Suppressor macrophage treated with lipopolysaccharide for 1 hour (primary cell): ENCODE measurements at places on chromosomes 3 and 15.
A peak's percentile ranks its signal among the peaks of the same experiment; 100 is the strongest.

DNA sequence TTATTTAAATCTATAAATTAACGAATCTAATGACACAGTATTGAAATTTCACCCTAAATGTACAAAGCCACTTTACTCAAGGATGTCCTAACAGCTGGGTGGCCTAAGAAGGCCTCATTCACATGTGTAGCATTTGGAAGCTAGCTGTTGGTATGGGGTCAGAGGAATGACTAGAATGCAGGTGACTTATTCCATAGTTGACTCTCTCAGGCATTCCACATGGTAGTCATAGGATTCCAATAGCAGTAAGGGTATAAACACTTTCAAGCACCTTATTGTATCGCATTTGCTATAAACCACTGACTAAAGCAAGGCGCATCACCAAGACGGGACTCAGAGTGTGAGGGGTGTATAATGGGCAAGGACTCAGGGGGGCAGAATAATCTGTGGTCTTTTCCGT, 294.8 kb upstream of the EPHA3 start:
- no peak for DNase-seq

GRCh38 chr3:142952272-142953193, 10.9 kb downstream of the PAQR9 start:
- DNase-seq, result no peak

DNA sequence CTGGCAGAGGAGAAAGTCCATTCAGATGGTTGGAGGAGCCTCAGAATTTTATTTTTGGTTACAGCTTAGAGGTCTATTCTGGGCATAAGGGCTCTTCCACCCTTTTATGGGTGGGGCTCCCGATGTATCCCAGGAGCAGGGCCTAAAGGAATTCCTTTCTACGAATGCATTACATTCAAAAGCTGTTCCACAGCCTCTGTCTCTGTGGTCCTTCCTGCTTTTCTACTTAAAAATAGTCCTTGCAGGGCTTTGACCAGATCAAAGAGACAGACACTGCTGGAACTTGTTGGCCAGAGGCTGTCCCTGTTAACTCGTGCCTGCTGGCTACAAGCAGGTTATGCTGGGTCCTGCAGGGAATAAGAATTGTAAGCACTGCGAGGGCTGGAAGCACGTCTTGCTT, 14.4 kb upstream of the NOX5 start:
- no peak for DNase-seq

DNA sequence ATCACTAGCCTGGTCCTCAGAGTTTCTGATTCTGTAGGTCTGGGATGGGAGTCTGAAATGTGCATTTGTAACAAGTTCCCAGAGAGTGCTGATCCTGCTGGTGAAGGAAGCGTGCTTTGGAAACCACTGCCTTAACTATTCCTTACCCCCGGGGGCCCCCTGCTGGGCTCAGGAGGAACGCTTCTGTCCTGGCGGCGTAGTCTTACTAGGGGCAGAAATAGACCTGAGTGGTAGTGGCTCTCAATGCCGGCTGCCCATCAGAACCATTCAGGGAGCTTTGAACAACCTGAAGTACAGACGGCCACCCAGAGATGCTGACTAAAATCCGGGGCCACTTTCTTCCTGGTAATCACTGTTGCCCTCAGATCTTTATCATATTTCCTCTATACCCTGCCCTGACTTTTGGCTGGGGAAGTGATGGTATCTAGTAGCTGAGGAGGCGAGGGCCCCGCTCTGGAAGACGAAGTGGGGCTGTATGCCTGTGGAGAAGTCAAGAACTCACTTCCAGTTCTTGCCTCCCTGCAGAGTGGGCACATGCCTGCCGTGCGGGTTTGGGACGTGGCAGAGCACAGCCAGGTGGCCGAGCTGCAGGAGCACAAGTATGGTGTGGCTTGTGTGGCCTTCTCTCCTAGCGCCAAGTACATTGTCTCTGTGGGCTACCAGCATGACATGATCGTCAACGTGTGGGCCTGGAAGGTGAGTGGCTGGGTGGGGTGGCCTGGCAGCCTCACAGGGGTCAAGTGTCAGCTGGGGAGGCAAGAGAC, 16.3 kb upstream of the JMJD7 start:
- DNase-seq, result peak; percentile 90

DNA sequence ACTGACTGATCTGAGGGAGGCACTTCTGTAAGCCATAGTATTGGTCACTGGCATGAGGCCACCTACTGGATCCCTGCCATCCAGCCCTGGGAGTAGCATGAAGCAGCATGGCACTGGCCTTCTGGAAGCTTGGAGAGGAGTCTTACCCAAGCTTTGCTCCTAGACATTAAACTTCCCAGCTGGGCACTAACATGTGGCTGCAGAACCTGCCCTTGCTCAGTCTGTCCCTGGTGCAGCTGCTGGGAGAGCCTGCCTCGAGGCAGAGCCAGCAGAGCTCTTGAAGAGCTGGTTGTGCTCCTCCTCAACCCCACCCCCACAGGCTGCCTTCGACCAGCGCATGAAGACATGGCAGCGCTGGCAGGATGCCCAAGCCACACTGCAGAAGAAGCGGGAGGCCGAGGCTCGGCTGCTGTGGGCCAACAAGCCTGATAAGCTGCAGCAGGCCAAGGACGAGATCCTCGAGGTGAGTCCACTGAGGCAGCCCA, 17.1 kb upstream of the SNX22 start:
- DNase-seq, result no peak

- no peak for DNase-seq
These were observed 40.7 kb upstream of the POMGNT2 start for GRCh38 chr3:43146599-43146998.

DNA sequence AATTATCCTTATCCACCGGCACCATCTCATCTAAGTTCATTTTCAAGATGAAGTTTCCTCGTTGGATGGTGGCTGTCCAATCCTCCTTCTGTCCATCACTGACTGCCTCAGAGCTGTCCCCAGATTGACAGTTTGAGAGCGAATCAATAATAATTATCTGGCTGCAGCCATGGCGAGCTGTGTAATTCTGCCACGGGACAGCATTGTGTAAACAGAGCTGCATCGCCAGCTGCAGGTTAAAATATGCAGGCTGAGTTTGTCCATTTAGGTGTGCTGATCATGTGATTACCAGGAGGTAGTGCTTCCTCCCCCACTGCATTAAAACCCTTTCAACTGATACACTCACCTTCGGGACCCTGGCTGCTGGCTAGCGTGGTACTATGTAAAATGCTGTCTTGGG, 461.9 kb upstream of the ONECUT1 start:
- DNase-seq, result no peak

- no peak for DNase-seq
These were observed 217.7 kb downstream of the ATP8B4 start for GRCh38 chr15:49901321-49901720.

DNA sequence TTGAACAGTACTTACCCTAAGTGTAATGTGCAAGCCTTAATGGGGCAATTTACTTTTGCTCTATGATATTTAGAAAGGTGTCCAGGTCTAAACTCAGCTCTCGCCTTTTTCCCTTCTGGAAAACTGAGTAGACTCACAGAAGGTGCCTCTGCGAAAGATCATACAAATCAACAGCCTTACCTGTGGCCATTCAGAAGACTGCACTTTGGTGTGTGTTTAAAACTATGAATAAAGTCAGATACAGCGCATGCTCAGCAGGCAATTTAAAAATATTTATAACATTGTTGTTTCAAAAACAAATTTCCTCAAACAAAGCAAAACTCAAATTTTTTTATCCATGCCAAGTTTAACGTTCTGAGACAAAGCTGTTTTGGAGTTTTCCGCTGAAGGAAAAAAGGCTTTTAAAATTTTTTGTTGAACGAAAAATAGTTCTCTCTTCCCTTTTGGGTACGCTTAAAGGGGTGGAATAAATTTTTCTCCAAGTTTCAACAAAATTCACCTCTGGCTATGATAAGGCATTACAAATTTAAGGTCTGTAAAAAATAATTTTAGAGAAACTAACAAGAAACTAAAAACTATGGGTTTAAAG, 156.3 kb downstream of the TIGIT start:
- DNase-seq, result no peak

- no peak for DNase-seq
These were observed 13.8 kb downstream of the TLE3 start for GRCh38 chr15:70083946-70084345.

DNA sequence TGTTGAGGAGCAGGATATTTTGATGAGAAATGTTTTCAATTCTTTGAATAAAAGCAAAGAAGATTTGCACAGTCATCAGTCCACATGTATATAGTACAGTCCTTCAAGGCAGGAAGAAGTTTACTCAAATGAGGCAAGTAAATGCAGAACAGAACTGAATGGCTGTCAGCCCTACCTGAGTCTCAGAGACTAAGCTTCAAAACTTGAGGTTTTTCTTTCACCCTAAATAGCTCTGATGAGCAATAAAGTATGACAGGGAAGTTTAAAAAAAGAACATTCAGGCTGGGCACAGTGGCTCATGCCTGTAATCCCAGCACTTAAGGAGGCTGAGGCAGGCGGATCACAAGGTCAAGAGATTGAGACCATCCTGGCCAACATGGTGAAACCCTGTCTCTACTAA, 232.5 kb downstream of the SUCLG2 start:
- DNase-seq, result no peak

DNA sequence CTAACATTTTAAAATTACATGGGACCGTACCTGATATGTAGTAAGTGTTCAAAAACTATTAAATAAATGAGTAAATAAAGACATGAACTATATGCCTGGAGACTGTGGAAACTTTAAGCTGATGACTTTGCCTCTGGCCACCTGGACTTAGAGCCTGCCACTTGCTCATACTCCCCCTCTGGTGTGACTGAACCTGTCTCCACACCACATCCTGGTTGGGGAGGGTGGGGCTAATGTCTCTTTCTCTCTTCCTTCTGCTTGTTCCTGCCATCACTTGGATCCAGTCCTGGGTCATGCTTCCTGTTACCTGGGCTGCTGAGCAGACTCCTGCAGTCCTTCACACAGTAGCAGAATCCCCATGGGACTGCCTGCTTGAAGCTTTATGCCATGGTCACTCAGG, 8.2 kb upstream of the TMEM158 start:
- DNase-seq, result no peak

DNA sequence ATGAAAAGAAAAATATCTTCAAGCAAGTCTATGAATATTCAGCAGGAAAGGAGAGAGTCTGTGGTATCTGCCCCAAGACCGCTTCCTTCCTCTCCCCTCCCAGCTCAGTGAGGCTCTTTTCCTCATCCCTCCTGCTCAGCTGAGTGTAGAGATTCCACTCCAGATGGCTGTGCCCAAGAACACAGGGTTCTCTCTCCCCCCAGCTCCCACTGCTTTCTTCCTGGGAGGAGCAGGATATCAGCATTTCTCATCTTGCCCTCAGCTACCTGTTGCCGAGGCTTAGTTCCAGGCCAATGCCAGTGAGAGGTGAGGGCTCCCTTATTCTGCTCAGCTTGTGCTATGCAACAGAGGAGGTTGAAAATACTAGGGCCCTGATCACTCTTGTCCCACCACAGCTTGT, 211.9 kb downstream of the SV2B start:
- no peak for DNase-seq

DNA sequence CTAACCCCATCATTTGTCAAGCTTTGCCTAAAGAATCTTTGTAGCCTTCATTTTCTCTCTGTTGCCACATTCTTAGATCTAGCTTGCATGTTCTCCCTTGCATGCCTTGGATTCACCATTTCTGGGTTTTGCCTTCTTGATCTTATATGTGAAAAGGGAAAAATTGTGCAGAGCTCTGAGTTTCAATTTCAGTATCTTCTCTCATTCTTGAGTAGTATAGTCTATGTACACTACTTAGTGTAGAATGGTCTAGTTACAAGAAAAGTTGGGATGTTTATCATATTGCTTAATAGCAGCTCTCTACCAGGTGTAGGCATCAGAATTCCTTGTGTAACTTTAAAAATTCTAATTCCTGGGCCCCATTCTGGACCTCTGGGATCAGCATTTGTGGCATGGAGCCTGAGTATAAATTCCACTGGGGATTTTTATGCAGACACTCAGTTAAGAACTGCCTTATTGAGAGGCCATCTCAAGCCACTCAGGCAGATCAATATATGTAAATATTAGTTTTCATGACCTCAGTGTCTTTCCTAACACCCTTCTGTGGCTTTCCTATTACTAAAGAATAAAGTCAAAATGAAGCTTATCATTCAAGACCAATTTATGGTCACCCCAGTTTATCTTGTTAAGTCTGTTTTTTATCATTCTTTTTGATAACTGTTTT, 23.4 kb downstream of the GTF2E1 start:
- DNase-seq, result no peak

DNA sequence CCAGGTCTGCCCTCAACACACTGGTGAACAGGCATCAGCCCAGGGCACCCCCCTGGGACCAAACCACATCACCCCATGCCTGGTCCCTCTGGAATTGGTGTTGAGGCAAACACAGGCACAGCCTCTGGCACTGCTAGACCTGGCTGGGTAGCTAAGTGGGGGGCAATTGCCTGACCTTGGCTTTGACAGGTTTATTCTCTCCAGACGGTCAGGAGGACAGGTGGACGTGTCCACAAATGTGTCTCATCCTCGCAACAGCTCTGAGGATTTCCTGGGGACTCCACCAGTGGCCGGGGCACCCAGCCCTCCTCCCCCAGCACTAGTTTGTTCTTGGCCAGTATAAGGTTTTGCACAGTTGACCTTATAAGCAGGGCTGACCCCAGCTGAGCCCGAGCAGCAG, 31.3 kb downstream of the TKT start:
- no peak for DNase-seq

DNA sequence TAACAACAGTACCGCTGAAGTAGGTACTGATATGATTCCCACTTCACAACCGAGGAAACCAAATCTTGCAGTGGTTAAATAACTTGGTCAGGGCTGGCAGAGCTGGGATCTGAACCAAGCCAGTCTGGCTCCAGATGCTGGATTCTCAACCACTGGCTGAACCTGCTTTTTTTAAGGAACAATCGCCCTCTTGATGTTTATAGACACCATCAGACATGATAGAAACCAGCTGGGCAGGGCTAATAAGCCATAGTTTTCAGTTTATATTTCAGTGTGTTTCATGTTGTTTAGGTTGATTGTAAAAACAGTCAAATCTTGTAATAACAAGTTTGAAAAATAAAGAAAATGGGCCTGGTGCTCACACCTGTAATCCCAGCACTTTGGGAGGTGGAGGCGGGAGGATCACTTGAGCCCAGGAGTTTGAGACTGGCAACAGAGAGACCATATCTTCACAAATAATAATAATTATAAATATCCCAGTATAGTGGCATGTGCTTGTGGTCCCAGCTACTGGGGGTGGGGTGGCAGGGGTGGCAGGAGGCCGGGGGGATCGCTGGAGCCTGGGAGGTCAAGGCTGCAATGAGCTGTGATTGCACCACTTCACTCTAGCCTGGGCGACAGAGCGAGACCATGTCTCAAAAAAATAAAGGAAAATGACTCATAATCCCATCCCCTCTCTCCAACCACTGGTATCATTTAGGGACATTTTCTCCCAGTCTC, 36.7 kb downstream of the XYLB start:
- no peak for DNase-seq

DNA sequence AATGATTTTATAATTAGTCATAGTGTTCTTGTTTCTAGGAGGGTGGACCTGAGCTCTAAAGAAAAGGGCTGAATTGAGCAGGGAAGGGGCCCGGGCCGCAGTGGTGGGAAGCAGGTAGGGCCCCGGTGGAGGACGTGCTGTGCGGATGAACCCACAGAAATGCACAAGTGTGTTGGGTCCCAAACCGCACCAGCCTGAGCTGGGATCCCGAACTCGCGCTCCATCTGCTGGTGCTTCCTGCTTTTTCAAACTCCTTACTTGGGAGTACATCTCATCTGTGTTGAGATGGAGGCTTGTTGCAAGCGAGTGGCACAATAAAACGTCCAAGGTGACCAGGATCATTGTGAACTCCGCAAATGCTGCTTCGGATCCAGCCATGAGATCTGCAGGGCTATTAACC, 244.8 kb upstream of the IGF1R start:
- DNase-seq, result no peak

- no peak for DNase-seq
These were observed 66.6 kb downstream of the SUCLG2 start for GRCh38 chr3:67587811-67588210.

GRCh38 chr3:46110701-46111493, 83.6 kb upstream of the XCR1 start:
- DNase-seq, result peak; percentile 90
